ENCODE measurements at places on chromosomes 1 and 21.

DNA sequence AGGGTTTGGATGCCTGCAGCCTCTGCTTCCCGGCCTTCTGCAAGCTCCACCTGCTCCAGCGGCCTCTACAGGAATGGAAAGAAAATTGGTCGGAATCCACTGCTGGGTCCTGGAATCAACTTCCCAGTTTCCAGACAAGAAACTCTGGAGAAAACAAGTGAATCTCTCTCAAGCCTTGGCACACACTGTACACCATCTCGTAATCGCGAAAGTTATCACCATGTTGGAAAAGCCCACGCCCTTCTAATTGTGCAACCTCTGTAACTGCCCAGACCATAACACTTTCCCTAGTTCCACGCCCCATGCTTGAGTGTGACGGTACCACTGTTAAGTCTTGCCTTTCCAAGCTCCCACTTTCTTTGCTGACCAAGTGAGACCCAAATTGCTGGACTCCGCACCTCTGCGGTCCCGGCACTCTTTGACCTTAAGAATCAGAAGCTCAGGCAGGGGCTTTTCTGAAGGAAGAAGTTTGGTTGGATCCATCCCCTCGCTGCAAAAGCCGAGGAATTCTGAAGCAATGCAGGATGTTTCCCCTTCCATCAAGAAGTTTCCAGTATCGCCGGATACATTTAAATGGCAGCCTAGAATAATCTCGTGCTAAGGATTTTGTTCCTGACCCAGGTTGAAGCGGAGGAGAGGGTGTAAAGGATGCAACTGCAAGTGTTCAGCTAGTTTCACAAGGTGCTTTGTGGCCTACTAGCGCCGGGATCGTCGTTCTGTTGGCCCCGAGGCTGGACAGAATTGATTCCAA is 6.2 kb downstream of the NR5A2 start:
- no peak for DNase-seq

DNA sequence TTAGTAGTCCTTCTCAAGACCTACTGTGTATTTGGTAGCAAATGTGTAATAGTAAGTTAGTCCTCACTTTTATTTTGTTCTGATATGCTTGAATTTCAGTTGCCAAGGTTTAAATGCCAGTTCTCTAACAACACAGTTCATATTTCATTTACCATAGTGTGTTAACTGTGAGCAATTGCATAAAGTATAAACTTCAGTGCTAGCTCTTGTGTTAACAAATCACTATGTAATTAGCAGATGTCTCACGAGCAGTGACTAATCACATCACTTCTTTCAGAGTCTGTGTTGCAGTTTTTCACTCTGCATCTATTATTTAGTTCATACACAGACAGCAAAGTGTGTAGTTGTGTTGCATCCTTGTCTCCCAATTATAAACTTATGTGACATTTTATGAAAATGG is 47.8 kb downstream of the ZMYM4 start:
- no peak for DNase-seq

GRCh38 chr1:1809489-1809888 is 31.2 kb upstream of the NADK start:
- DNase-seq: no peak

DNA sequence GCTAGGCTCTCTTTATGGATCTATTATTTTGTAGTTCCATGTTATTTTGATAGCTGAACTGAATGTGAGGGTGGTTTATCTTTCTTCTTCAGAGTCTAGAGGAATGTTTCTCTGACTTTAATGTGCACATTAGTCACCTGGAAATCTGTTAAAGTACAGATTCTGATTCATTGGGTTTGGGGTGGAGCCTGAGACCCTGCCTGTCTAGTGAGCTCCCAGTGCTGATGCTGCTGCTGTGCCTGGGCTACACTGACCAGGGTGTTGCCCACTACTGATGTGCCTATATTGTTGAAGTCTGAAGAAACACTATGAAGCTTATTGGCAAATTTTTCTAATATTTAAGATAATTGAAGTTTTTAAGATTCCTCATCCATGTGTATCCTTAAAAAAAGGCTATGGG is 35.9 kb downstream of the CD46 start:
- no peak for DNase-seq

- DNase-seq: no peak
These were observed 15.3 kb upstream of the PGBD5 start for GRCh38 chr1:230441183-230442029.

- DNase-seq: no peak
These were observed 110.1 kb downstream of the OLFML2B start for GRCh38 chr1:161913482-161914140.

GRCh38 chr21:42545317-42545716 is 31.7 kb downstream of the SLC37A1 start:
- no peak for DNase-seq

- no peak for DNase-seq
These were observed 137.8 kb downstream of the PTPRC start for GRCh38 chr1:198776602-198777029.

- DNase-seq: no peak
These were observed 26.2 kb downstream of the RHBDL2 start for GRCh38 chr1:38915352-38915948.

DNA sequence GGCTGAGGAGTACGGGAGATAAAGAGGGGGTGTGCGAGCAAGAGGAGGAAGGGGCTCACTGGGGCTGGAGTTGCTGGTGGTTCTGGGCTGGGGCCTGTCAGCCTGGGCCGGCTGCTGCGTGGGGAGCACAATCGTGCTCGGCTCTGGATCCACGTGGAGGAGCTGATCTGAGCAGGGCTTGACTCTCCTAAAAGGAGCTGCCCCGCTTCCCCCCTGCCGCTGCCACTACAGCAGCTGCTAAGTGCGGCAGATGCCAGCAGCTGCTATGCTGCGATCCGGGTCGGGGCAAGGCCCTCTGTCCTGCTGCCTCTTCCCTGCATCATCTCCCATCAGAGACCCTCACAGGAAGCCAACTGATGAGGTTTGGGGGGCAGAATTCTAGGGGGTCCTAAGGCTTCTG is 165.9 kb downstream of the PCBP3 start:
- no peak for DNase-seq

- no peak for DNase-seq
These were observed 68.2 kb downstream of the RNF187 start for GRCh38 chr1:228555074-228555994.

- DNase-seq: no peak
These were observed 5.5 kb downstream of the AZIN2 start for GRCh38 chr1:33086384-33086850.

GRCh38 chr1:149934356-149934755 is 2.3 kb downstream of the MTMR11 start:
- DNase-seq: no peak

GRCh38 chr1:203556047-203556851 is 62.3 kb downstream of the OPTC start:
- no peak for DNase-seq

DNA sequence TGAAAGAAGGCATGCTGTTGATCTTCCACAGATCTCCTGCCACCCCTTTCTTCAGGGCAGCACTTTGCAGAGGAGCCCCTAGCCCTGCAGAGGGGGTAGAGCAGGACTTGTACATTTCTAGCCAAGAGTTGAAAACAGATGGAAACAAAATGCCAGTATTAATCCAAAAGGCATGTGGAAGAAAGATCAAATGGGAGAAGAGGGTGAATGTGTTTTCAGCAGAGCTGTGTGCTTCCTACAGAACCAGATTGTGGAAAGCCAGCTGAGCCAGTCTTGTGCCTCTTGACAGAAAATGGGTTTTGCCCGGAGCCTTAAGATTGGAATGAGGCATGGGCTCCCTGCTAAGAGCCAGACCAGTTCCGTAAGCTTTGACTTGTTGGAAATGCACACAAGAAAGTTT is 105.2 kb upstream of the TSPAN2 start:
- DNase-seq: no peak

DNA sequence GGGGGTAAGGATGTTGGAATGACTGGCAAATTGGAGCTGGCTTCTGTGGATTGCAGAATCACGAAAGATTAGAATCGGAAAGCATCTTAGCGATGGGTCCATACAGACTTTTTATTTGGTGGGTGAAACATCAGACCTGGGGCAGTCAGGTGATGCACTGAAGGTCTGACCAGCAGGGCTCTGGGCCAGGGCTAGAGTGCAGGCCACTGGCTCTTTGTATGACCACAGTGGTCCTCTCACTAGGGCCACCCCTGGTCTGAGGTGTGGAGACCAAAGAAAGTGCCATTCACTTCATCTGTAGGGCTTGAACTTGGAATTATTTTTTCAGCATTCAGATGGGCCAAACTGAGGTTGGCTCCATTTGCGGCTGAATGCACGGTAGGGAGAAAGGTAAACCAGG is 306.4 kb downstream of the RPS6KC1 start:
- no peak for DNase-seq

DNA sequence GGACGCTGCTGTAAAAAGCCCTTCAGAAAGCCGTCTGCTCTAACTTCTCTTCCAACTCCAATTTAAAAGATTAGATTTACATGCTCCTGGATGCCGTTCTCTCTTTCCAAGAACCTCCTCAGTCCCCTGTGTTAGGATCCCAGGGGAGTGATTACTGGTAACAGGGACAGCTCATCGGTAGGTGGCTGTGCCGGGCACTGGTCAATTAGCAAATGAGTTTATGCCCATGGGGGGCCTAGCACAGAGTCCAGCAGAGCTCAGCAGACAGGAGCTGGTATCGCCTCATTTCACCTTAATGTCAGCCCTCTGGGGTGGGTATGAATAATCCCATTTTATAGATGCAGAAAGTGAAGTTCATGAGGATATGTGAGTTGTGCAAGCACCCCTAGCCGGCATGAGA is 191.9 kb downstream of the GRIK3 start:
- no peak for DNase-seq

DNA sequence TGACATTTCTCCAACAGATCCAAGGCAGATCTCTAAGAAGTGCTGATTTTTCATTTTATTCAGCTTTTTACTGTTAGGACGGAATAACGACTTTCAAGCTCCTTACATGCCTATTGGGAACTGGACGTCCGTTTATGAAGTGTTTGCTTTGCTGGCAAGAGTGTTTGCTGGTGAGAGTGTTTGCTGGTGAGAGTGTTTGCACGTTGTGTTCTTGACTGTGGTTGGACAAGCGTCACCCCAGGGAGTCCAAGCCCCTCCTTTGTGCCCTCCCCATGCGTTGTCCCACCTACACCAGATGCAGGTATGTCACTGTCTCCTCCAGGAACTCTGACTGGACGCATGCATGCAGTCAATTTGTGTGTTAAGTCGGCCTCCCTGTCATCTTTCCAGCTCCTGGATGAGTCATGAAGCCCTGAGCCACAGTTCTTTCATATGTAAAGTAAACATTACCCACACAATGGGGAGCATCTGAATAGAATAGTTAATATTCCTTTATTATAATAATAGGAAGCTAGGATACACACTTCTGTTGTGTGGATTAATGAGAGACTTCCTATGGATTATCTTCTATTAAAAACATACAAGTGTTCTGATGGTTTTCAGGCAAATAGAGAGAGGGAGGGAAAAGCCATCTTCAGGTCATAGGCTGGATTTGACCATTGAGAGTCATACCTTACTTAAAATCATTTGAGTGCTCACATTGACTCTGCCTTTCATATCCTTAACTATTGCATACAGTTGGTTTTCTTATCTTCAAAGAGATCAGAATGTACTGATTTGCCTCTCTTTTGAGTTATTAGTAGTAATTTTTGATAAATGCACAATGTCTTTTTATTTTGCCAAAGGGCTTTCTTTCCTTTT is 119.2 kb downstream of the GALNT2 start:
- DNase-seq: no peak

- no peak for DNase-seq
These were observed 35.6 kb upstream of the TMEM61 start for GRCh38 chr1:54944610-54945392.

GRCh38 chr1:119286587-119287181 is 81.9 kb upstream of the HAO2 start:
- DNase-seq: no peak

GRCh38 chr21:15614766-15615165 is 115.0 kb upstream of the USP25 start:
- DNase-seq: no peak

DNA sequence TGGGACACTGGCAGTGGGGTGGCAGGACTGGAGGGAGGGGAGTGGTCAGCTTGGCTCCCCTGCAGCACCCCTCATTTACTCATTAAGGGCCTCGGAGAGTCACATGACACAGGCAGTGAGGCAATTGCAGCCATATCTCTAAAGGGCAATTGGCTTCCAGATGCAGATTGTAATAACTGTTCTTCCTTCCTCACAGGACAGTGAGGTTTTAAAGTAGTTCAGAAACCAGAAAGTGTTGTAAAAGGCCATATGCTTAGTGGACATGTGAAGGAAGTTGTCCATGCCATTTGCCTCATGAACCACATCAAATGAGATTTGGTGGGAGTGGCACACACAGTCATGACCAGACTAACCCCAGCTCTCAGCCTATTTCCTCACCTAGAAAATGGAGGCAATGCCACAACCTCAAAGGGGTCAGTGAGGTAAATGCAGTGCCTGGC is 11.1 kb downstream of the MTX1 start:
- no peak for DNase-seq

- no peak for DNase-seq
These were observed 162.0 kb downstream of the RUNX1 start for GRCh38 chr21:34887105-34887442.

DNA sequence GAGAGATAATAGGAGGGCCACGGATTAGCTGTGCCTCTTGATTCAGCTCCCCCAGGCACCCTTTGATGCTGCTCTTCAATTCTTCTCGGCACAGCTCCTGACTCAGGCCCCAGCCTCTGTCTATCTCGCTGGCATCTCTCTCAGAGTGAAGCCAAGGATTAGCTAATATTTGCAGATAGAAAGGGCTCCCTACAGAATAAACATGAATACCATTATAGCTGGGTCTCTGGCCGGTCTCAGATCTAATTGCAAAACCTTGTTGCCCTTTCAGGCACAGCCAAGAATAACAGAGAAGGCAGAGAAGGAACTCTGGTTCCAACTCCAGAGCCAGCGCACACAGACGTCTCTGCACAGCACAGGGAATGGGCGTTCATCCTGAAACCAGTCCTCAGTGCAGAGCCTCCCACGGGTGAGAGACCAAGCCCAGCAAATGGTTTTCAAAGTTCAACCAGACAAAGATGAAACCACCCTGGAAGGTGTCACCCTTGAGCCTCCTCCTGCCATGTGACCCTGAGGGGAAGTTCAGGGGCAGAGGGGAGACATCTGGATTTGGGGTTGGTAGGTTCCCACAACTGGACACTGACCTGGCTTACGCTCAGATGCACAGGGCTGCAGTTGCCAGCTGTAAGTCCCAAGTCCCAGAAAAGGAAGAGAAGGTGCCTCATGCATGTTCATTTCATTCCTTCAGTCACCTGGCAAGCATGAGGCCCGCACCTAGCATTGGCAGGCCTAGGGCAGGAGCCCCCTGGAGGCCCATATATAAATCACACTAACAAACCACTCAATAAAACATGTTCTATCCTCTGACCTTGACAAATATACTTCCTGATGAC is 394.0 kb downstream of the NPHP4 start:
- DNase-seq: no peak
